ENCODE measurements at places on chromosomes 2 and 18.

DNA sequence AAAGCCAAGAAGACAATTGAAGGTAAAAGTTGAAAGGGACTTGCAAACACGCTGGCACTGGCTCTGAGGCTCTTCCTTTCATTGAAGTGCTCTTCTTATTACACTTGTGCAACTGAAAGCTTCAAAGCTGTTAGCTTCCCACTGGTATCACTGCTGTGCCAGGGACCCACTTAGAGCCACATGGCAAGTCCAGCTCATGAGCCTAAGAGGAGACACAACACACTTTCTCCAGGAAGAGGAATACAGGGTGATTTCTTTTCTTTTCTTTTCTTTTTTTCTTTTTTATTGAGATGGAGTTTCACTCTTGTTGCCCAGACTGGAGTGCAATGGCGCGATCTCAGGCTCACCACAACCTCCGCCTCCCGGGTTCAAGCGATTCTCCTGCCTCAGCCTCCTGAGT lies 218.2 kb downstream of the ATAD2B start:
- no peak for DNase-seq

DNA sequence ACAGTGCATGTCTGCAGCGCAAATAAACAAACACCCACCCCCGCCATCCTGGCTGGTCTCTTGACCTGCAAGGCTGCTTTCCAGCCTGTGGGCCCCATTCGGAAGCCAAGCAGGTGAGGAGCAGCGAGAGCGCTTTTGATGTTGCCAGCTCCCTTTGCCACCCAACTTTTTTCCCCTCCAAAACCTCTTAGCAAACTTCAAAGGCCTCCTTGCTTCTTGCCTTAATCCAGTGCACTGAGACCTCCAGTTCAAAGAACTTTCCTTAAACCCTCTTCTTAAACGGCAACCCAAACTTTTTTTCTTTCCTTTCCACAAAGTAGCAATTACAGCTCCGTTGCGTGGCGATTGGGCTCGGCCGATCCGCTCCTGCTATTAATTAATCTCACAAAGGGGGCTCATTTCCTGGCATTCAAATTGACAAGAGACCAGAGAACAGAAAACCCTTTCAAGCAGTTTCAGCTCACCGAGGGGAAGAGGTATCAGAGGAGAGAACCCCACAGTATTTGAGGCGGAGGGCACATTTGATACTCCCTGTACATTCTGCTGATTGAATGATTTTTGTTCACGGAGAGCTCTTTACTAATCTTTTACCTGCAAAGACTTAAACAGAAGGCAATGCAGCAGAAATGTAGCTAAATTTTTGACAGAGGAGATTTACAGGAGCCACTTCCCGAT lies 531.4 kb downstream of the TMEM182 start:
- no peak for DNase-seq

GRCh38 chr2:163802284-163802683 lies 66.5 kb upstream of the FIGN start:
- DNase-seq, result no peak

DNA sequence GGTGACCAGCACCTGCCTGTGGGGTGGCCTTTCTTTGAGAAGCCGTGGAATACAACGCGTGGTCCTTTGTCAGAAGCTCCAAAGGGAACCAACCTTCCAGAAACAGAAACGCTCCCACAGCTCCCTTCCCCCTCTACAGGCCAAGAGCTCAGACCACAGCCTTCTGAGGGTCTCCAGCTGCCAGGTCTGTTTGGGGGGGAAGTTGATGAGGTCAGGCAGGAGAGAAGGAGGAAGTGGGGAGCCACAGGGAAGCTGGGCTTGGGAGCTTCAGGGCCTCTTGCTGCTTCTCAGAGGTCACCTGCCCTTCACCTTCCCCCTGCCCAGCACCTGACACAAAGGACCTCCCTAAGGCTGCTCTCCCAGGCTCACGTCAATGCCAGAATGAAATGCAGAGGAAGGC lies 287.7 kb upstream of the ID2 start:
- DNase-seq, result no peak

Measured in effector CD4-positive, alpha-beta T cell (primary cell).